ENCODE measurements at places on chromosomes 11 and 22. TPM values are rescaled to one million over a fixed set of nuclear protein-coding genes. Genes with fewer than 3 reads are reported as not detected.

TMPRSS4 gene
- total RNA-seq = not detected

CABP2 gene
- total RNA-seq = not detected

UCP2 gene
- 1.2 TPM for total RNA-seq

MS4A6A gene
- not detected for total RNA-seq

NAALADL1 gene
- total RNA-seq = 34.1 TPM

DRD4 gene
- 0.32 TPM for total RNA-seq

CNIH2 gene
- 0.16 TPM for total RNA-seq

TENM4 gene
- total RNA-seq = 2.6 TPM

SCN3B gene
- total RNA-seq = 0.16 TPM

CASP12 gene
- total RNA-seq = 0.16 TPM

OR6T1 gene
- not detected for total RNA-seq

CTTN gene
- 367 TPM for total RNA-seq

SLC22A9 gene
- total RNA-seq = not detected

CLTCL1 gene
- total RNA-seq = 8.6 TPM

TMEM132A gene
- total RNA-seq = 16.0 TPM

OVOL1 gene
- not detected for total RNA-seq

PAMR1 gene
- 40.1 TPM for total RNA-seq

SERPINH1 gene
- 1,511 TPM for total RNA-seq

OR10D3 gene
- total RNA-seq = not detected

GPHA2 gene
- not detected for total RNA-seq

RASSF10 gene
- total RNA-seq = under 0.01 TPM

HOATZ gene
- not detected for total RNA-seq

CRACR2B gene
- 0.32 TPM for total RNA-seq

RFPL3 gene
- total RNA-seq = not detected

CCDC89 gene
- total RNA-seq = 2.6 TPM

MUC15 gene
- not detected for total RNA-seq
